Occipital lobe (tissue), 3 donors: ENCODE measurements at places on chromosomes 1 and 21. TPM values are rescaled to one million over a fixed set of nuclear protein-coding genes. Genes with fewer than 3 reads are reported as not detected.
A peak's percentile ranks its signal among the peaks of the same experiment; 100 is the strongest.

TSPEAR gene
- not detected for total RNA-seq

CNIH4 gene
- 34.2 TPM for total RNA-seq

GCSAML gene
- total RNA-seq: under 0.01 TPM

FCRLB gene
- 3.1 TPM for total RNA-seq

LHX8 gene
- total RNA-seq: not detected

CTXND2 gene
- not detected for total RNA-seq

COL11A1 gene
- total RNA-seq: 45.9 TPM

CD5L gene
- 1.2 TPM for total RNA-seq

- no peak for DNase-seq
Measured at GRCh38 chr1:43229826-43230780, 39.7 kb upstream of the TMEM125 start.

DNA sequence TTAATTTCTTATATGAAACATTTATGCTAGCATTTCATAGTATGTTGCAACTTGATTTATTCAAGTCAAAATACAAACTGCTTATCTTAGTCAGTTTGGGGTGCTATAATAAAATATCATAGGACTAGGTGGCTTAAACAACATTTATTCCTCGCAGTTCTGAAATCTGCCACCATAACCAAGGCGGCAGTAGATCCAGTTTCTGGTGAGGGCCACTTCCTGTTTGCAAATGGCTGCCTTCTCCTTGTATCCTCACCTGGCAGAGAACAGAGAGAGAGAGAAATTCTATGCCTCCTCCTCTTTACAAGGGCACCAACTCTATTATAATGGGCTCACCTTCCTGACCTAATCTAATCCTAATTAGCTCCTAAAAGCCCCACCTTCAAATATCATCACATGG lies 76.1 kb upstream of the RGS2 start:
- no peak for DNase-seq

DNA sequence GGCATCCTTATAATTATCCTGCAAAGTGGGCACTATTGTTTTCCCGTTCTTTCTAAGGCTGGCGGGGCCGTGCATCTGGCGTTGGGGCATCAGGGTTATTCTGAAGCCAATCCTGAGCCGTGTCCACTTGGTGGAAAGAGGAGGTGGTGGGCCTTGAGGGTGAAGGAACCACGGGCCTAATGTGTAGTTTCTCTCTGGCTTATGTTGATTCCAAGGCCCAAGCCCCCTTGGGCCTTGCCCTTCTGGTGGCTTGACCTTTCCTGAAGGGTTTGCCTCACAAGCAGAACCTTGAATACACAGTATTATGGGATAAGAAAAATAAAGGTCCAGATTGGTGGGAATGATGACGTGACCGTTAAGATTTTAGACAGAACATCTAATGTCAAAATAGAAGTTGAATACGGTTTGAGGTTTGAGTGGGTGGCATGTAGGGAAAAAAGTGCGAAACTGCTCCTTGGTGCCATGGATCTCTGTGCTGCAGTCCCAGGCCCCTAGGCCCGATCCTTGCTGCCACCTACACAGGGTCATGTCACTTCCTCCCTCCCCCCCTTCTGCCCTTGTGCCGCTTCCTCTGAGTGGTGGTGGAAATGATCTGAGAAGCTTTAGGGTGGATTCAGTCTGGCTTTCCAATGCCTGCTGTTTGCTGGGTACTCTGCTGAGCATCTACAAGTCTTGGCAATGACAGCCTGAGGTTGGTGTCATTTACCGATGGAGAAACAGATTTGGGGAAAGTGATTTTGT lies 90.5 kb downstream of the PRDM2 start:
- DNase-seq: no peak

DNA sequence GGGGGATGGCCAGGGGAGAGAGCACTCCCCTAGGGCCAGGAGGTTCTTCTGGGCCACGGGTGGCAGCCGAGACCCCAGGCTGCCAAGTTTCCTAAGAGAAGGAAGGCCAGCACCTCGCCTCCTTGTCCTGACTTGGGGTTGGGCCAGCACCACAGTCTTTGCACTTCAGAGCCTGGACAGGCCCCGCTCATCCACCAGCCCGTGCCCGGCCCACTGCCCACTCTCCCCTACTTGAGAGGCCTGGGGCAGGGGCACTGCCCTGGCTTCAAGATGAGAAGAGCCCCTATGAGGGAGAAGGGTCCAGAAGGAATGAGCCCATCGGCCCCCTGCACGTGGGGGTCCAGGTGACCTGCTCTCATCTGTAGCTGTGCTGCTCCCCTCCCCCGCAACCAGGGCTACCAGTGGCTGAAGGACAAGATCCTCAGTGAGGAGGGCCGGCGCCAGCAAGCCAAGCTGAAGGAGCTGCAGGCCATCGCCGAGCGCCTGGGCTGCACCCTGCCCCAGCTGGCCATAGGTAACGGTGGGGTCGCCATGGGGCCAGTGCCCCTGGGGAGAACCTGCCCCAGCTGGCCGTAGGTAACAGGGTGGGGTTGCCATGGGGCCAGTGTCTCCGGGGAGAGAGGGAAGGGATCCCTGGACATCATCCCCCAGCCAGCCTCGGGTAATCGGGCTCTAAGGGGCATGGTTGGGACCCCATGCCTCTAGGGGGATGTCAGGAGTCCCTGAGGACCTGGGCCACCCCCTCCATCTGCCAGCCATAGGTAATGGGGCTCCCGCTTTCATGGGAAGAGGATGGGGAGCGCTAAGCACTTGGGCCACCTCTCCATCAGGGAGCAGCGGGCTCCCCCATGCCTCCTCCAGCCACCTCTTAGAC lies 50.8 kb downstream of the KCNAB2 start:
- no peak for DNase-seq

DNA sequence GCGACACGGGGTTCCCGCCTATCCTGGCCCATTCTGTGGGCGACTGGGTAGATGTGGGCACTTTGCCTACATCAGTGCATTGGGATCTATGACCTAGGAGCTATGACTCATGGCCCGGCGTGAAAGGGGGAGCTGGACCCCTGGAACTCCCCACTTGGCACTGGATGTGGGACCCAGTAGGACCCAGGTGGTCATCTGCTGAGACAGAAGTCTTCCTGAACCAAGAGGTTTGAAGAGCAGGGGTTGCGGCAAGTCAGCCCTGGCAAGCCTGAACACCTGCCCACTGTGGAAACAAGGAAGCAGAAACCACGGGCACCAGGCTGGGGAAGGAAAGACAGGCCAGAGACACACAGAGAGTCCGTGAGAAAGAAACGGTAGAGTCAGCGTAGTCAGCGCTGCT lies 656.7 kb downstream of the AJAP1 start:
- no peak for DNase-seq

DNA sequence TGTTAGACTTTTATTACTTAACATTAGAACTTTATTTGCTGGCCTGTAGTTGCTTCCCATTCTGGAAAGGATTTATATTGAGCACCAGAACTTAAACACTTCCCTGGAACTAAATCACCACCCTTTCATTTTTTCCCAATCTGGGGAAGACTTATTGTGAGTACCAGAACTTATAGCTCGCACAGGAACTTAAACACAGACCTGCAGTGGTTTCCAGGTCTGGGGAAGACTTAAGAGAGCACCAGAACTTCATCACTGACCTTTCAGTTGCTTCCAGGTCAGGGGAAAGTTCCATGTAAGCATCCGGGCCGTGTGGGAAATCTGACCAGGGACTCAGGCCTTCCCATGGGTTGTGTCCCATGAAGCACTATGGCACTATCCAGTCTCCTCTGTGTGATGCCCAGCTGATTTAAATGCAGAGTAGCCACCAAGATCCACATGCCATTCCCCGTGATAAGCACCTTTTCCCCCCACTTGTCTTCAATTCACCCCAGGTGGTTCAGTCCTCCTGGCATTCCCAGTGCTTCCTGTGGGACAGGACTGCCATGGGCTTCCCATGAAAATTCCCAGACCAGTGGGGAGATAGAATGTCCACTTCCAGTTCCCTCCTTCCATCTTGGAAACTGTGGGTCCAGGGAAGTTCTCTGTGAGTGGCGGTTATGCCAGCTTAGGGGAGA lies 48.9 kb downstream of the C4BPA start:
- no peak for DNase-seq

GRCh38 chr1:29002792-29003191 lies 88.4 kb downstream of the EPB41 start:
- no peak for DNase-seq

- no peak for DNase-seq
Measured at GRCh38 chr1:221494670-221495069, 247.2 kb downstream of the DUSP10 start.

DNA sequence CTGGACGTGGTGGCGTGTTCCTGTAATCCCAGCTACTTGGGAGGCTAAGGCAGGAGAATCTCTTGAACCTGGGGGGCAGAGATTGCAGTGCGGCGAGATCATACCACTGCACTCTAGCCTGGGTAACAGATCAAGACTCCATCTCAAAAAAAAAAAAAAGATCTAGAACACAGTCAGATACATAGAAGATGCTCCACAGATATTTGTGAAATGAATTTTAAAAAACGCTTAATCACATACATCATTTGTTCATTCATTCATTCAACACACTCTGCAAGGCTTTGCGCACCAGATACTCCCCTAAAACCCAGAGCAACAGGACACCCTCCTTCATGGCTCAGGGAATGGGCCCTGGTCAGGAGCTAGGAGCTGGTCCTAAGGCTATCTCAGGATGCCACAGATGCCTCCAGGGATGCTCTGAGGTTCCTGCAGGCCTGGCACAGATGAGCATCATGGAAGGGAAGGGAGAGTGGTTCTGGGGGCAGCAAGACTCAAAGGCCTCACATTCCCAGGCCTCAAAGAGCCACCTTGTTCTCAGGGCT lies 6.4 kb downstream of the HSPG2 start:
- DNase-seq: no peak

DNA sequence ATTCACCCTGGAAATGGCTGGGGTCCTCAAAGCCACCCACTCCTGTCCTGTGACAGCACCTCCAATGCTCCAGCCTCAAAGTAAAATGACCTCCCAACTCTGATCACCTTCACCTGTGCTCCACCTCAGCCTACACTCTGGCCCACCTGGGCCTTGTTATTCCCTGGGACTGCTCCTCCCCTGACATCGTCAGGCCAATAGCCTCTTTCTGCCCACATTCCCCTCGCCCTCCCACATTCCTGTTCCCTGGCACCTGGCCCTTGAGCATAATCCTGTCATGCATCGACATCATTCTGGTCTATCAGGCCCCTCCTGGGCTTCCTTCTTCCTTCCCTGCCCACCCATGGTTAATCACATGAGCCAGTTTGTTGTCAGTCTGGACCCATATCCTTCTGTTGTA lies 13.2 kb upstream of the BCAR3 start:
- no peak for DNase-seq

DNA sequence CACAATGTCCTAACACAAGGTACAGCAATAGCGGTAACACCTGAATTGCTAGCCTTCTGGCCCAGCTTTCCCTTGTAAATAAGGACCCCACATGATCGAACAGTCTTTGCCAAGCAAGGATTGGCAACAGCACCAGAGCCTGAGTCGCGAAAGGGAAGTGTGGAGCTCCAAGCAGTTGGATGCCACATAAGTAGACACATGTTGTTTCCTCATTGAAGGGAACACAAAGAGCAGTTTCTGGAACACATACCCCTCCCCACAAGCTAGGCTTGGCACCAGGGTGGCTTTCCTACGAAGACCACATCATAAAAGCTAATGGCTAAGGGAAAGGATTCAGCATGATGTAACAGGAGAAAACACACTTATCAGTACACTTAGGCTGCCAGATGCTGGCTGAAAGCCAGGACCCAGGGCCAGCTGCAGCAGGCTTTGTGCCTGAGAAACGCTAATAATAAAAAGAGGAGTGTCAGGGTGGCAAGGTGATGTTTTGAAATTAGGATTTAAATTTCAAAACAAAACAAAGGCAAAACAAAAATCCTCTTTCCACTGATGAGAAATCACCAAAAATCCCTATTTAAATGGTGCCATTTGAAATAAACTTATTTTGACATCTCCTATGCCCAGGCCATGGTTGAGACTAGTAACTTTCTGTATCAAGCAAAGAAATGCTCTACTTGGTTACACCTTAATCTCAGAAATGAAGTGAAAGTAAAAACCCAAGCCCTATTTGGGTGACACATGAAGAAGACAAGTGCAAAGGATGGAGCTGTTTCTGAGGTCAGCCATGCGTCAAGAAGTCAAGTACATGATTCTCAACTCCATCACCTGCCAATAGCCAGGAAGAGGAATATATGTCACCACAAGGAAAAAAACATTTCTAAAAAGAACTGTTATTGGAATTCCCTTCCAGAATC lies 11.9 kb upstream of the CPLANE2 start:
- peak; percentile 38 for DNase-seq

DNA sequence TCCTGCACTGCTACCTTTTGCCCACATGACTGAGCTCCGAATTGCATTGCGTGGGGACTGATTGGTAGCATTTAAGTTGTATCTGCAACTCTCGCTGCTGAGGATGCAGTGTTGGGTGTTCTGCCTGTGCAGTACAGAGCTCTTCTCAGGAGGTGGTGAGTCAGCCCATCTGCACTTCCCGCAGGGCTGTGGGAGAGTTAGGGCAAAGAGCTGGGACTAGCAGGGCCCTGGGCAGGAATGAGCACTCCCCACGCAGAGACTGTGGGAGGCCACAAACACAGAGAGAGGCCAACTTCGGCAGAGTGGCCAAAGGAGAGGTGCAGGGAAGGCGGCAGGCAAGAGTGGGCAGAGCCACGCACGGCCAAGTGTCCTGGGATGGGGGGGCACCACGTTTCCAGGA lies 244.7 kb downstream of the SIPA1L2 start:
- peak; percentile 68 for DNase-seq

DNA sequence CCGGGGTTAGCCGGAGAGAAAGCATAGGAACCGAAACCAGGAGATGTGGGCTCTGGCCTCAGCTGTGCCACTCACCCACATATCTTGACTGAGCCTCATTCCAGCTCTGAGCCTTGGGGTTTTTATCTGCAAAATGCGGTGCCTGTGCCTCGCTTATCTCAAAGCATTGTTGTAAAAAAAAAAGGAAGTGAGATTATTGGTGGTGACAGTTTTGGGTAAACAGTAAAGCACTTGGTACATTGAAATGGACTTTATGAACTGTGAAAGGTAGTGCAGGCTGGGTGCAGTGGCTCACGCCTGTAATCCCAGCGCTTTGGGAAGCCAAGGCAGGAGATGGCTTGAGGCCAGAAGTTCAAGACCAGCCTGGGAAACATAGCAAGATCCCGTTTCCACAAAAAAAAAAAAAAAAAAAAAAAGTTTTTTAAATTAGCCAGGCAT lies 3.8 kb downstream of the PTAFR start:
- DNase-seq: no peak

GRCh38 chr1:177959811-177960515 lies 9.9 kb downstream of the SEC16B start:
- DNase-seq: no peak

GRCh38 chr21:36330904-36331303 lies 10.9 kb downstream of the MORC3 start:
- no peak for DNase-seq

GRCh38 chr1:110872745-110873720 lies at the start of gene CD53:
TSS of gene CD53 (plus strand) at chr1:110873148. CDS start at chr1:110891409, 18,261 bp downstream.
- no peak for DNase-seq

- DNase-seq: no peak
Measured at GRCh38 chr1:164613176-164613575, 54.2 kb downstream of the PBX1 start.
